ENCODE measurements at places on chromosomes 7 and 10.

DNA sequence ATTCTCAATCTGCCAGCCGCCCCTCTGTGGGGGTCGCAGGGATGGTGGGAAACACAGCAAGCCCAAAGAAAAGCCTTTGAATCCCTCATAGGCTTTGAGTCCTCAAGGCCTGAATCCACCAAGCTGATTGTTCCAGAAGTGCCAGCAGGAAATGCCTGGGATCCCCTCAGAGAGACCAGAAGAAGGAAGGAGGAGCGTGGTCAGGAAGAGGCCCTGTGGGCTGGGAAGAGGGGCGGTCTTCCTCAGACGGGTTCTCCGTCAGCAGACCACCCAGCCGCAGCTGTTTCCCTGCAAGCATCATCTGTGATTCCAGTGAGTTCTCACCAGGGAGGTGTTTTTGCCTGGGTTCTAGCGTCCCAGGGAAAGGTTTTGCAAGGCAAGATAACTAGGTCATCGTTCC, 190.0 kb upstream of the KLF6 start:
- DNase-seq = no peak

DNA sequence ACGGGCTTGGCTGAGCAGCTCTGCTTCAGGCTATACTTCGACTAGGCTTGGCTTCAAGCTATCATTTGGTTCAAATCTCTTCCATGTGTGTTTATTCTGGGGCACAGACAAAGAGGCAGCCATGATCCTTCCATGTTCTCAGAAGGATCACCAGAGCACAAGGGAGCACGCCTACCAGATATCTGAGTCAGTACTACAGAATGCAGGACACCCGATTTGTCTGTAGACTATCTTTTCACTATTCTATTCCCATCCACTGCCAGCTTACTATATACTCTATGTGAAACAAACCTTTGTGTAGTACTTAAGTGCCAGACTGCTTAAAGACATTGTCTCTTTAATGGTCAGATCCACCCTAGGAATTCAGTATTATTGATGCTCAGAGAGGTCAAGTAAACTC, 35.1 kb downstream of the CH25H start:
- no peak for DNase-seq

GRCh38 chr7:114209968-114210367, 204.6 kb upstream of the FOXP2 start:
- peak; percentile 9 for DNase-seq

DNA sequence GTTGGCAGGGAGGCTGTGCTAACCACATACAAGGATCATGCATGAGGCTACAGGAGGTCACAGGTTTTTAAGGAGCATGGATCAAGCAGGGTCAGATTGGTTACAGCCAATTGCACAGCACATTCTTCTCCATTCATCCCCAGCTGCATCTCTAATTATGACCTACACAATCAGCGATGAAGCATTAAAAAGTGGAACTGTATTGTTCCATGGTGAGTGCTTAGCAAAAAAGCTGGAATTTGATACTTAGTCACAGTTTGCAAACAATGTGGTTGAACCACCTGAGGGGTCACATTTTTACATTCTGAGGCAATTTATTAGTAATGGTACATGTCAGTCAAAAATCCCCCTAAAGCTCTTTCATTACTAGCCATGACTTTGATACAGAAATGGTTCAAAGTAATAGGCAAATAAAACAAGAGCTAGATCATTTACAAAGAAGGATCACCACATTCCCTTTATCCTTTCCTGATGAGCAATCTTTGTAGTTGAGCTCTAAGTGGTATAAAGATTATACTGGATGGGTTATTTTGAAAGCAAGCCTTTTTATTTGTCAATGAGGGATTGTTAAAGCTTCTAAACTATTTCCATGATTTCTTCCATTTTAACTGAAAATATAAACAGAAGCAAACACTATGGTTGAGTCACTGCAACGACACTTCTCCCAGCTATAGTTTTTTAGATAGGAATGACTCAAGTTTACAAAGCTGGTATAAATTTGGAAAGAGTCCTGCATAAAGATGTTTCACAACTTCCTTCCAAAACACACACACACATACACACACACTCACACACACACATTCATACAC, 217.8 kb upstream of the SEMA3A start:
- DNase-seq = peak; percentile 16
